ENCODE measurements at places on chromosomes 2 and 18.

- DNase-seq: no peak
Measured at GRCh38 chr18:74425876-74426275, 31.2 kb downstream of the DIPK1C start.

- DNase-seq: no peak
Measured at GRCh38 chr2:8534386-8534728, 147.5 kb upstream of the ID2 start.

- DNase-seq: no peak
Measured at GRCh38 chr18:5891854-5892215, 3.5 kb downstream of the TMEM200C start.

DNA sequence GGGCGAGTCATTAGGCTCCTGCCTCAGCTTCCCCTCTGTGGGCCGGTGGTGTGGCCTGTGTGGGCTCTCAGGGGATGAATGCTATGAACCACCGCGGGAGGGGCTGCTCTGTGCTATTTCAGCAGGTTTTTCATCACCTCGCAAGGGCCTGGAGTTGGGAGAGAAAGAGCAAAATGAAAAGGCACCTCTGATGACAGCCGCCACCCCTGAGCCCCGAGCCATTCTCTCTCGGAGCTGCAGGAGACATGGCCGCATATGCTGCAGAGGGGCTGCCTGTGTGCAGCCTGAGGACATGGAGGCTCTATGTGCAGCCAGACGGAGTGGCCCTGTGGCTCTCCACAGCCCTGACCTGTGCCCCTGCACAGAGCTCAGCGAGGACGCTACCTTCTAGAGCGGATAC lies 96.2 kb upstream of the CTDP1 start:
- DNase-seq: no peak

DNA sequence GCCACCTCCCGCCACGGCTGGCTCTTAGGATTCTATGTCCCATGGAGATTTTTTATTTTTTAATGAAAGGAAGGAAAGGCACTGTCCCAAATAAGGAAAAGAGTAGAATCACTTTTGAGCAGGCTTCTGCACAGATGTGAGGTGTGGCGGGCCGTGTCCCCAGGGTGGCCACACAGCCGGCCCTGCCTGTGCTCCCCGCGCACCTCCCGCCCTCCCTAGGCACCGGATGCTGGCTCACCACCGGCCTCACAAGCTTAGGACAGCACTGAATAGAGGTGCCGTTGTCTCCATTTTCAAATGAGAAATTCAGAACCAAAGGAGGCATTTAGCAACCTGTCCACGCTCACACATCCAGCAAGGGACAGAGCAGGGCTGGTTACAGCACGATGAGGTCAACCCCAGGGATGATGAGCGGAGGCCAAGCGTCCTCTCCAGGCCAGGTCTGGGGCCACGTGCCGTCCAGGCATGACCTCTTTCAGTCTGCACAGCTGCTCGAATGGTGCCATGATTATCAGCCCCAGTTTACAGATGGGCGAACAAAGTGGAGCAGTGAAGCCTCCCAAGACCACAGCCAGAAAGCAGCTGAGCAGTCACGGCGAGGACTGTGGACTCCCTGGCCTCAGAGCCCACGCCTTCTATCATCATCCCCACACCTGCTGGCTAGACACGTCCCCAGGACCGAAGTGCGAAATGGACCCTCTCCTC lies 20.7 kb upstream of the TEX51 start:
- no peak for DNase-seq

DNA sequence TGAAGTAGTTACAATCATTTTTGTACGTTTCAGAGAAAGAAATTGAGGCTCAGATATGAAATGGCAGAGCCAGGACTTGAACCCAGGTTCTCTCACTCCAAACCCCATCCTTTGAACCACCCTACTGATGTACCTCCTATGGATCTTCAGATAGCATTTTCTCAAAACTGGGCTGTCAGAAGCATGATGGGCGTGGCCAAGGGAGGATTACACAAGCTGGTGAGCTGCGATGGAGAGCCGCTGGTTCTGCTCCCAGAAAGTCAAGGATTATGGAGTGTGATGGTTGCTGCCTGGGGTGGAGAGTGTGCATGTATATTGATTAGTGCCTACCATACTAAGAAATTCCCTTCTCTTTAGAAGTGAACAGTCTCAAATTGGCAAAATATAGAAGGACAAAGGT lies 47.0 kb upstream of the PPP1CB start:
- no peak for DNase-seq
